NCI-H1417 treated with DMSO at 0.1 percent for 48 hours (cell line): ENCODE measurements at places on chromosomes 16 and 17.

- DNase-seq, result no peak
These were observed 180.2 kb upstream of the N4BP1 start for GRCh38 chr16:48790151-48790550.

- DNase-seq, result no peak
These were observed 1.2 kb downstream of the GPRC5B start for GRCh38 chr16:19883296-19883965.

DNA sequence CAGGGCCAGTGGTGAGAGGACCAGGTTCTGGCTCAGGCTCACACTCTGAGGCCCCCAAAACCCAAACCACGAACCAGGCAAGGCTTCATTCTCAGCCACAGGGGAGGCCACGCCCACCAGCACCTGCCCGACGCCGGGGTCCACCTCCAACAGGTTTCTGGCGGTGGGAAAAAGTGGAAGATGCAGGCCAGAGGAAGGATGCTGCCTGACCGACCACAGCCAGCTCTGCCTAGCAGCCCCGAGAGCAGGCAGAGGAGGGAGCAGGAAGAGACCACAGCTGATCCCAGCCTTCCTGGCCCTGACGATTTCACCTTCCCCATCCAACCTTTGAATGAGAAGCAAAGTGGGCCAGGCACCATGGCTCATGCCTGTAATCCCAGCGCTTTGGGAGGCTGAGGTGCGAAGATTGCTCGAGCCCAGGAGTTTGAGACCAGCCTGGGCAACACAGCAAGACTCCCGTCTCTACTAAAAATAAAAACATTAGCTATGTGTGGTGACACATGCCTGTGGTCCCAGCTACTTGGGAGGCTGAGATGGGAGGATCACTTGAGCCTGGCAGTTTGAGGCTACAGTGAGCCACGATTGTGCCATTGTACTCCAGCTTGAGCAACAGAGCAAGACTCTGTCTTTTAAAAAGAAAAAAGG is 30.7 kb upstream of the SLC38A10 start:
- no peak for DNase-seq

DNA sequence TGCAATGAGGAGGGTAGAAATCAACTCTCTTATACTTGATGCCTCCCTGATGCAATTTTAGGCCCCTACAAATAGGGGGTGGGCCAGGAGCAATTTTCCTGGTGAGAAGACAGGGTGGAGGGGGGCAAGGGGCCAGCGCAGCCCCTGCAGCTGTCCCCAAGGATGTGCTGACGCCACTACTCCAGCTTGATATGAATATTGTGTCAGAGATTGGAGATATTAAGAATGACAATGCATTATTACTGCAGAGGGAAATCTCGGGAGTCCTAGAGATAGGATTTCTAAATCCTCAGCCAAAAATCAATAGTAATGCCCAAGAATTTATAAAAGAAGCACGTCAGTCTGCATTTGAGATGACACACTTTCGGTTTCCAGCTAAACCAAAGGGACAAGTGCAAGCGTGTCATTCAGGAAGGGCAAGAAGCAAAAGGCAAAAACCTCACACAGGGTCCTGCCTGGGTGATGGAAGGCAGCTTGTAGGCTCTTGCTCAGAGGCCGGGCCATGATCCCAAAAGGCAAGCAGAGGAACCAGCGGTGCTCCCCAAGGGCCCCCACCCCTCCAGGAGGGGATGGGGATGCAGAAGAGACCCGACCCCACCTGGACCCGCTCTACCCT is 178.8 kb downstream of the C16orf78 start:
- no peak for DNase-seq

DNA sequence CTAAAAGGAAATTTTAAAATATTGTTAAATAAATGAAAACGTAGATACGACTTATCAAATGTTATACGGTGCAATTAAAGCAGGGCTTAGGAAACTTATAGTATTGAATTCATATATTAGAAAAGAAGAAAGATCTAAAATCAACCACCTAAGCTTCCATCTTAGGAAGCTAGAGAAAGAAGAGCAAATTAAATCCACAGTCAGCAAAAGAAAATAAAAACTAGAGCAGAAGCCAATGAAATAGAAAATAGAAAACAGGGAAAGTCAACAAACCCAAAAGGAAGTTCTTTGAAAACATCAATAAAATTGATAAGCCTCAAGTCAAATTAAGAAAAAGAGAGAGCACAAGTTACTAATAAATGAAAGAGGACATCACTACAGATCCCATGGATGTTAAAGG is 74.6 kb upstream of the CACNG5 start:
- no peak for DNase-seq
